ENCODE measurements at places on chromosomes 6 and 20. TPM values are rescaled to one million over a fixed set of nuclear protein-coding genes. Genes with fewer than 3 reads are reported as not detected.

Gene CGA
- total RNA-seq = not detected

Gene EFCAB8
- not detected for total RNA-seq

Gene ZNF335
- total RNA-seq = 6.6 TPM

Gene TMC2
- total RNA-seq = not detected

Gene IP6K3
- 17.2 TPM for total RNA-seq

Gene PTPRK
- total RNA-seq = 27.8 TPM

Gene CNR1
- total RNA-seq = 0.28 TPM

Gene HLA-DRA
- total RNA-seq = 113 TPM

Gene EPB41L2
- 76.1 TPM for total RNA-seq

Gene EYA2
- 0.45 TPM for total RNA-seq

Gene DPPA5
- total RNA-seq = not detected

Gene ADGRF4
- 0.06 TPM for total RNA-seq

Gene SASH1
- total RNA-seq = 47.5 TPM

Gene NCOA7
- 23.1 TPM for total RNA-seq

Gene TRPC4AP
- total RNA-seq = 50.5 TPM

Gene XPO5
- 21.4 TPM for total RNA-seq

Gene ITCH
- total RNA-seq = 45.5 TPM

Gene RHAG
- 0.16 TPM for total RNA-seq

Gene OR2H2
- not detected for total RNA-seq

Gene FAM50B
- 13.6 TPM for total RNA-seq

Gene TBX18
- 4.3 TPM for total RNA-seq

Measured in heart left ventricle (tissue), 16 donors.